Chondrocyte (in vitro differentiated cells): ENCODE measurements at places on chromosomes 11 and 22.

DNA sequence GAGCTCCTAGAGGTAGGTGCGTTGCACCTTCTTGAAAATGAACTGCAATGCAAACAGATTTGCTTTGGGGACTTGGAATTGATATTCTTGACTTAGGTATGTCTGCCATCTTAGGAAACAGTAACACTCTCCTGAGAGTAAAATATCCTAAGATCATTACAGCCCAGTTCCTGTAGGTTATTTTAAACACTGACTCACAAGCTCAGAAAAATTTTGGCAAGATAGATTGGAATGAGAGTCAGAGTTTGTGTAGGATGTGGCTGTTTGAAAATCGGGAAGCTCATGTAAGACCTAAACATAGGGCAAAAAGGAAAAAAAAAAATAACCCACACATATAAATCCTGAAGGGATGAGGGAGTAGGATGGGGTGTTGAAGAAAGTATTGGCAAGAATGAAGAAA, 377.0 kb upstream of the LRRC4C start:
- no peak for DNase-seq

- DNase-seq = no peak
These were observed 1.8 kb downstream of the ALKBH8 start for GRCh38 chr11:107563702-107564101.

DNA sequence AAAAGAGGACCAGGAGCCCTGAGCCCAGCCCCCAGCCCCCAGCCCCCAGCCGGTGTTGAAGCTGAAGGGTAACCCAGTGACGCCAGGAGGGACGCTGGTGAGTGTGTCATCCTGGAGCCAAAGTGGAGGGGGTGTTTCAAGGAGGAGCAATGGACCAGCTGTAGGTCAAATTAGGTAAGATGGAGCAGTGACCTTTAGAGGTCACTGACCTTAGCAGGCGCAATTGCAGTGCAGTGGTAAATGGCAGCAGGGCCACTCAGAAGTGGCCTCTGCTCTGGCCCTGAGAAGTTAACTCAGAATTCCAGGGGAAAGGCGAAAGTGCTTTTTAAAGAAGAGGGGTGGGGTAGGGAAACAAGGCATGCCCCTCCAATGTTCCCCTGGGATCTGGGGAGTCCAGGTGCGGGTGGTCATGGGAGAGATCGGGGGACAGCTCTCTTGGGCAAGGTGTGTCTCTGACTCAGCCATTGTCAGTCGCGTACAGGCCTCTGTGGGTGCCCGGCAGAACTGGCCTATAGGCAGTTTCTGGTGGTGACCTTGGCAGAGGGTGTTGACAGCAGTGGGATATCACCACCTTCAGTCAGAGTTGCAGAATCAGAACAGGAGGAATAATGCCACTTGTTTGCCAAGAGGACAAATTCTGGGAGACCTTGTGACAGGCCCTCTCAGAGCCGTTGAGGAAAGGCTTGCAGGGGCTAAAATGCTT, 50.3 kb upstream of the TIMP3 start:
- DNase-seq = no peak

DNA sequence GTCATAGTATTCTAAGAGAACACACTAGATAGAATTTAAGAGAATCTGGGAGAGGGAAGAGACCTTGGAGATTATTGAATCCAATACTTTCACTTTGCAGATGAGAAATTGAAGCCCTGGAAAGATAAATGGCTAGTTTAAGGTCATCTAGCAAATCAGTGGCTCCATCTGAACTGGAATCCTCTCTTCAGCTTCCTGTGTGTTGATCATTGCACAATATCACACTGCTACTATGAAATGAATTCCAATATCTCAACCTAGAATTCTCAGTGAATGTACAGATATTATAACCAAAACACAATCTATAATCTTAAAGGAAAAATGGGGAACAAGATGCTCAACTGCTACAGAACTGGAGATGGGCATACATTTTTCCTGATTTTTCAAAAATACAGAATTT, 44.1 kb downstream of the DCUN1D5 start:
- no peak for DNase-seq

- no peak for DNase-seq
These were observed 12.7 kb downstream of the MFNG start for GRCh38 chr22:37473437-37473946.

GRCh38 chr22:50727678-50728522, 10.1 kb upstream of the ACR start:
- DNase-seq = peak; percentile 75

GRCh38 chr11:108890482-108891105, 225.7 kb downstream of the DDX10 start:
- DNase-seq = no peak

DNA sequence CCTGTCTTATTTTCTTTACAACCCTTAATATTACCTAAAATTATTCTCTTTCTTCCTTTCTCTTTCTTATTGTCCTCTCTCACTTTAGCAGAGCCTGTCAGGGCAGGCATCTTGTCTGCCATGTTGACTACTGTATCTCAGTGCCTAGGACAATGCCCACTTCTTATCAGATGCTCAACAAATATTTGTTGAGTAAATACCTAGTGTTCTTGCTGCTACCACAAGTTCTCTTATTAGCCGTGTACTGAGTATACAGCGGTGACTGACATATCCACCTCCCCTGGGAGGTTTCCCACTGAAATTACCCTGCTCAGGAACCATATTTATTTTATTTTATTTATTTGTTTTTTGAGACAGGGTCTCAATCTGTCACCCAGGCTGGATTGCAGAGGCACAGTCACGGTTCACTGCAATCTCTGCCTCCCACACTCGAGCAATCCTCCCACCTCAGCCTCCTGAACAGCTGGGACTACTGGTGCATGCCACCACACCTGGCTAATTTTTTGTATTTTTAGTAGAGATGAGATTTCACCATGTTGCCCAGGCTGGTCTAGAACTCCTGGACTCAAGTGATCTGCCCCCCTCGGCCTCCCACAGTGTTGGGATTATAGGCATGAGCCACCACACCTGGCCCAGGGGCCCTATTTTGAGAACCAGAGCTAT, 6.7 kb downstream of the HPX start:
- no peak for DNase-seq

- DNase-seq = no peak
These were observed 17.5 kb downstream of the ATG16L2 start for GRCh38 chr11:72831521-72832300.

- no peak for DNase-seq
These were observed 2.5 kb downstream of the AMOTL1 start for GRCh38 chr11:94770563-94771120.

DNA sequence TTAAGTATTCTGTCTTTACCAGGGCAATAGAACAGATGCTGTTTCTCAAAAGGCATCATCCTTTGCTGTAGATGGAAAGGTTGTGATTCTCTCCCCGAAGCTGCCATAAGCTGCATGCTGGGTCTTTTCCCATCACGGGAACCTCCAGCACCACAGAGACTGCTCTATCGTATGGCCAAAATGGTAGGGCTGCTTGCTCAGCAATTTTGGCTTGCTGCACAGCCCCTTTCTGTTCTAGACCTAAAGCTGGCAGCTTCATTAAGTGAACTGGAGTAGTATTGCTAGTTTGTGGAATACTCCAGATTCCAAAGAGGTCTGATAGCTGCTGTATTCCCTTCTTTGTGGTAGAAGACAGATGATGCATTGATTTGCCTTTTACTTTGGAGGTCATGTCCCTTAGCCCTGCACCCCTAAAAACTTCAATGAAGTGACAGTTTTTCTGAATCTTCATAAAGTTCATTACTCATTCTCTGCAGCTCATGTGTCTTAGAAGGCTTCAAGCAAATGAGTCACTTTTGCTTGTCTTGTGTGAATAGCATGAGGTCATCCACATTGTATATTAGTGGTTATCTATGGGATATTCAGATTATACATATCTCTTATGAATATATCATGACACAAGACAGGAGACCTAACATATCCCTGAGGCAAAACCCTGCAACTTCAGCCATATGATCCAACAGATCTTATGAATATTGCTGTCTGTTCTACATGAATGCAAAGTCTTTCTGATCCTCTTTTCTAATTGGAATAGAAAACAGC, 245.3 kb downstream of the FAM76B start:
- DNase-seq = no peak

GRCh38 chr11:132118661-132119060, 748.2 kb downstream of the NTM start:
- DNase-seq = no peak

DNA sequence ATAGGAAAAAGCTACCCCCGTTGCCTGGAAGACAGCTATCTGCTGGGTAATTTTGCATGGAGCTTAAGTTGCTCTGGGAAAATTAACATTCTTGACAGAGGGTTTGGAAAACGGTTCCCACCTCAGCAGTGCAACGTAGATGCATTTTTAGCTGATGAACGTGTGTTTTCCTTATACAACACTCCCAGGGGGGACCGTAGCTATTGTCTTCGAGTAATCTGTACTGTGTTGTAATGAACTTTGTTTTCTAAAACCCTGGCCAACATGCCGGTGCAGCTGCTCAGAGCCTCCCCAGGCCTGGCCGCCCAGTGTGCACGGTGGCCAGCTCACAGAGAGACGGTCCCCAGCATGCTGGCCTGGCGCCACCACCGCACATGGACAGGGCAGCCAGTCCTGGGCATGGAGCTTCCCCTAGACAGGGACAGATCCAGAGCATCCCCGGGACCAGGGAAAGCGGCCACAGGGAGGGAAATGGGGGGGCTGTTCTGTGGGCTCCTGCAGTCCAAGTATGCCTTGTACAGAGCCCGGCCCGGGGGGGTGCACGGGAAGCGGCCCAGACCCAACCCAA, 2.2 kb downstream of the TNNT3 start:
- peak; percentile 75 for DNase-seq

DNA sequence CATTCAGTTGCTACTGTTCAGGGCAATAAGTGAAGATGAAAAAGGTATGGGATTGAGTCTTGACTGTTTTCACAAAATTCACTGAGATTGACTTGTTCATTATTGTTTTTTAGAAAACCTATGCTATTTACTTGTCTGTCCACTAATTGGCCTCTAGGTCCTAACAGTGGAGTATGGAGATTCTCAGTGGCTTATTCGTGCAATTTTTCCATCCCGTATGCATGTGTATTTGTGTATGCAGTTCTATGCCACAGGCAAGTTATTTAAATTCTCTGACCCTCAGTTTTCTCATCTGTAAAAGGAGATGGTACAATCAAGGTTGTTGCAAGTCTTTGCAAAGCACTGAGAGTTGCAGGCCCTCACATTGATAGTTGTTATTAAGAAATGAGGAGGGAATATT, 151.0 kb downstream of the BBOX1 start:
- DNase-seq = no peak

- DNase-seq = no peak
These were observed 20.9 kb upstream of the BAIAP2L2 start for GRCh38 chr22:38131399-38131798.

- DNase-seq = no peak
These were observed 20.5 kb downstream of the COA4 start for GRCh38 chr11:73856031-73856567.

- no peak for DNase-seq
These were observed 17.8 kb upstream of the KCNJ11 start for GRCh38 chr11:17406082-17406817.

GRCh38 chr11:129283141-129283540, 91.0 kb upstream of the ARHGAP32 start:
- DNase-seq = no peak

DNA sequence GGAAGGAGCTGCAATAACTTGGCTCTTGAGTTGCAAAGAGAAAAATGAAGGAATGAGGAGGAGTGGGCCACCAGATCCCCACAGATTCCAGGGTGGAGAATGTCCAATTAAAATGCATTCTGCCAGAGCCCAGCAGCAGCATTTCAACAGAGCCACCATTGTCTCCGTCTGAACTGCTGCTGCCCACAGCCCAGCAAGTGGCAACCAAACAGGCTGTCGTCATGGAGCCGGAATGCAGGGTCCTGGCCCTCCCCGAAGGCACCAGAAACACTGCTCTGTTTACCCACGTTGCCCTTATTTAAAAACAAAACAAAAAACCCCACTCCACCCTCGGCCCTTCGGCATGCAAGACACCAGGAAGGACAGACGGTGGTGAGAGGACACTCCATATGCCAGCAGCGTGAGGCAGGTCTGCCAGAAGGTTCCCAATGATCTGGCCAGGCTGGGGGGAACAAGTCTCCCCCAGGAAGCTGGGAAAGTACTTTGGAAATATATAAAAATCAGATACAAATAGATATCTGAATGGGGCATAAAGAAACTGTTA, 32.5 kb downstream of the PLEKHA7 start:
- no peak for DNase-seq

DNA sequence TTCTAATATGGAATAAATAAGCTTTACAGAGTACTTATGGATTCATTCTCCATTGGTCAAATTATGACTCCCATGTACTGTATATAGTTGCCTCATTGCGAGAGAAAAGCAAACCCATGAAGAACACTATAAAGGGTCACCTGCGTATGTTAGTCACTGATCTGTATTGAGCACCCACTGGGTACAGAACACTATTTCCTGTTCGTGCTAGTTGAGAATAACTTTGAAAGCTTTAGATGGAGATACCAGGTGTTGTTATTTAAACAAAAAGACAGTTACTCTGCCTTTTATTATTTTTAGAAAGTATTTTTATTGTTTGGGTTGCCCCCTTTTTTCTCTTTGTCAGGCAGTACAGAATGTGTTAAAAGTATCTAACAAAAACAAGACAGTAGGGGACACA, 79.9 kb downstream of the DEUP1 start:
- no peak for DNase-seq

DNA sequence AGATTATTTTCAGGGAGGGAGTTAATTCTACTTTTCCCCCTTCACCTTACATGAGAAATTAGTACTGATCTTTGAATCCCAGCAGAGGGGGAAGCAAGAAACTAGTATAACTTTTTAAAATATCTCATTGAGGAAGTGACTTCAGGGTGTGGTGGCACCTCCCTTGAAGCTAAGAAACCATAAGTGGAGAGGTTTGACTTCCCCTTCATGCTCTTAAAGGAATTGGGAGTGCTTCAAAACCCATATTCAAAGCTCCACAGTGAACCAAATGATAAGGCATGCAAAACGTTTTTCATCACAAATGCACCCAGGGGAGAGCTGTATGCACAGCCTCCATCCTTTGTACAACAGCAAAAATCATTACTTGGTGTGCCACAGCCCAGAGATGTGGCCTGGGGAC, 540 bp downstream of the MS4A14 start:
- DNase-seq = no peak

DNA sequence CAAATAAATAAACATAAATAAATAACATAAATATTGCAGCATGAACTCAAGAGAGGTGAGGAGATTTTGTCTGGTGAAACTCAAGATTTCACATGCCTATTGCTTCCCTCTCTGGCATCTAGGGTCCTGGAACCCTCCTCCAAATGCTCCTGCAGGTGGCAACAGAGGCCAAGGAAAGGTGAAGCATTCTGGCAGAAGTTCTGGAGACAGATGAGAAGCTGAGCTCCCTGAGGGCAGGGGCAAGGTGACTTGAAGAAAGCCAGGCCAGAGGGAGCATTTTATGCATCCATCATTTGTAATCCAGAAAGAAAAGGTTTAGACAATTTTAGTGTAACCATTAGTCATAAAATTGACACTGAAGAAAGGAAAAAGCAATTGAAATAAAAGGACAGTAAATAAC, 64.9 kb downstream of the ENDOD1 start:
- no peak for DNase-seq

GRCh38 chr11:19734171-19734570, 21.5 kb downstream of the NAV2 start:
- DNase-seq = no peak
